Fibroblast of villous mesenchyme (primary cell): ENCODE measurements at places on chromosomes 3 and 15. TPM values are rescaled to one million over a fixed set of nuclear protein-coding genes. Genes with fewer than 3 reads are reported as not detected.

DNA sequence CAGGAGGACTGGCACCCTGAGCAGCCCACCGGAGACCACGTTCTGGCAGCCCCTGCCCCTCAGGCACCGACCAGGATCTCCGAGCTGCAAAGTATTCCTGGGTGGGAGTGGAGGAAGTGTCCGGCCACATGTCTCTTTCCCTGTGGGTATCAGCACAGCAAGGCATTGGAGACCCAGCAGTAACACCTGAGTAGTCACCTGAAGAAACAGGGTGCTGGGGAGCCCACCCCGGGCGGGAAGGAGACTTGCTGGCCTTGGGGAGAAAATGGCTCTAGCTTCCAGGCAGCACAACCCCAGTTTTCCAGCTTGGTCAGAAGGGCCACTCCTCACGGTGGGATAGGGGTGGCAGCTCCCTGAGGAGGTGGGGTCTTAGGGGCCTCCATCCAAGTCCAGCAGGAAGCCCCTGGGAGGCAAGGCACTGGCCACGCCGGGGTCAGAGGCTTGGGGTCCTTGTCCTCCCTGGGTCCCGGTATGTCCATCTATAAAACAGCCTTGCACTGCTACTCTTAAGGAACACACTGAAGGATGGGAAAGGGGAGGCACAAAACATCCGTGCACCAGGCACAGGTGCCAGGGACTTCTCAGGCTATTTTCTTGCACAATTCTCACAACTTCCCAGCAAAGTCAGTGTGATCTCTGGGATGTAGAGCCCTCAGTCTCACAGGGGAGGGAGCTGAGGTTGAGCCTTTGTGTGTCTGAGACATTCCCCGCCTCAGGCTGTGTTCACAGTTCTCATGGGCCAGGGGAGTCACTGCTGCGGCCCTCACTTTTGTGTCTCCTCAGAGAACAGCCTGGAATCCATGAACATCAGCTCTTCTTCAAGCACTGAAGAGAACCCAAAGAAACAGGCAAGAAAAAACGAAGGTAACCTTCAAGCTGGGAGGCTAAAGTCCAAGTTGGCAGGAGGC, 11.9 kb downstream of the CFAP100 start:
- DNase-seq: no peak

DNA sequence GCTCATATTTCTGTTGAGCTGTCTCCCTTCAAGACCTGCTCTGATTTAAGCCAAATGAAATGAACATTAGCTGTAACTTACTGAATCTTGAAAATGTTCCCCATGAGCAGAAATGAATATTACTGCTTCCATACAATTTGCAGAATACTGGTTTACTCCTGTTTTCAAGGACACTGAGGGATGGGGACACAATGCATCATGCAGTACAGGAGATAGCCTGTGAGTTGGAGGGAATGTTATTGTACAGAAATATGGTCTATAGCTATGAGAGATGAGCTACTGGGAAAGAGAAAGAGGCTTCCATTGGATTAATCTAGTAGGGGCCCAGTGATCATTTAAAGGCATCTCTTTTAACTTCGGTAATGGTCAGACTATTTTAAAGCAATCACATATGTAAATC, 798.2 kb downstream of the GRM7 start:
- no peak for DNase-seq

DNA sequence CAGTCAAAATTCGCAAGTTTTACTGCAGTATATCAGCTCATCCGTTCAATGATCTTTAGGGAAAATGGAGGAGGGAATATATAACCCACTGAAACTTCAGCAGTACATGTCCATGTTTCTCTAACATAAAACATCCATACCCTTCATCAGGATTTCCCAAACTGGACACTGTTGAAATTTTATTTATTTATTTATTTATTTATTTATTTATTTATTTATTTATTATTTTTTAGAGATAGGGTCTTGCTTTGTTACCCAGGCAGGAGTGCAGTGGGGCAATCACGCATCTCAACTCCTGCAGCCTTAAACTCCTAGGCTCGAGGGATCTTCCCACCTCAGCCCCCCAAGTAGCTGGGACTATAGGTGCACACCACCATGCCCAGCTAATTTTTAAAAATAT, 14.8 kb upstream of the HLTF start:
- no peak for DNase-seq

DNA sequence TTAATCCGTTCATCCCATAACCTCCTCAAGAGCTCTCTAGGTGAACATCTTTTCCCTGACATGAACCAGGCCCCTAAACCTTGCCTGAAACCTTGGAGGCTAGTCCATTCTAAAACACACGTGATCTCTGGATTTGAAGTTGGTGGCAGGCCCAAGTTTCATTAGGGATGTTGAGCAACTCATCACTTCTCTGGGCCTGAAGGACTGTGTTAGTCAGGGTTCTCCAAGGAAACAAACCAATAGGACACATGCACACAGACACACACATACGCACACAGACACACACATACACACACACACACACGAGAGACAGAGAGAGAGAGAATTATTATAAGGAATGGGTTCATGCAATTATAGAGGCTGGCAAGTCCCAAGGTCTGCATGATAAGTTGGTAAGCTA, 31.9 kb downstream of the ACAN start:
- no peak for DNase-seq

Gene GABRR3
- not detected in 2 replicates for total RNA-seq

DNA sequence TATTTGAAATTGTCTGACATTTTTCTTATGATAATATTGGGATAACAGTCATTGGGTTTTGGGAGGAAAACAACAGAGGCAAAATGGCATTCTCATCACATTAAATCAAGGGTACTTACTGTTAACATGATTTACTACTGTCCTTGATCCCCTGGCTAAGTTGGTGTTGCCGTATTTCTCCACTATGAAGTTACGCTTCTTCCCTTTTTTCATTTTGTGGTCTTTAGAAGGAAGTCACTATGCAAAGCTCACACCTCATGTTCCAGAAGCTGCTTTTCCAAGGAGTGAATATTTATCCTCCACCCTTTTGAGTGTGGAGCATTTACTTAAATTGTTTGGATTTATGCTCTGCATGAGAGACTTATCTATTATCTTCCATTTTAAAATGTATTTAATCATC, 63.7 kb downstream of the ALCAM start:
- DNase-seq: no peak

Gene NEK10
- 1.9 and 6.9 TPM in 2 replicates for total RNA-seq

DNA sequence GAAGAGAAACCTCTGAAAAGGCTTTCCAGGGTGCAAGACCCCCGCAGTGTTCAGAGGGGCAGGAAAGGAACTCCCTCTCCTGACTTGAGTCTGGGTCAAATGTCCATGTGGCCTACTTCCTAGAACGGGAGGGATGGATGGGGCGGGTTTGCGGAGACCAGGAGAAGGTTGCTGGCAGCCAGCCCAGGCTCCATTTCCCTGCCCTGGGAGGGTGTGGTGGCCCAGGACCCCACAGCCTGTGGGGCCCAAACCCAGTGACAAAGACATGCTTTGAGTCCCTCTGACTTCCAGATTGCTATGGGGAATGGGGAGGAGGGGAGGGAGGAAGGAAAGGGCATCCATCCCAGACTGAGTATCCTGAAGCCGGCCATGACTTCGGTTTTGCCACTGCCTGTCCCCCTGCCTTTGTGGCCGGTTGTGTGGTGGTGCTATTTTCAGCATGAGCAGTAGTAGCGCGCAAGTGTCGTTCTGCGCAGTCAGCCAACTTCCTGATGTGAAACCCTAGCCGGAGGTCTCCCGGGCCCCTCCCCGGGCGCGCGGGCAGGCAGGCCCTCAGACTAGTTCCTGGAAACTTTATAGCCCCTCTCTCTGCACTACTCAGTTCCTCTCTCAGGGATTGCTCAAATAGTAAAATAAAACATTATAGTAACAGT, 24.4 kb downstream of the MAGEF1 start:
- DNase-seq: no peak

Gene CASR
- total RNA-seq: not detected in 2 replicates

DNA sequence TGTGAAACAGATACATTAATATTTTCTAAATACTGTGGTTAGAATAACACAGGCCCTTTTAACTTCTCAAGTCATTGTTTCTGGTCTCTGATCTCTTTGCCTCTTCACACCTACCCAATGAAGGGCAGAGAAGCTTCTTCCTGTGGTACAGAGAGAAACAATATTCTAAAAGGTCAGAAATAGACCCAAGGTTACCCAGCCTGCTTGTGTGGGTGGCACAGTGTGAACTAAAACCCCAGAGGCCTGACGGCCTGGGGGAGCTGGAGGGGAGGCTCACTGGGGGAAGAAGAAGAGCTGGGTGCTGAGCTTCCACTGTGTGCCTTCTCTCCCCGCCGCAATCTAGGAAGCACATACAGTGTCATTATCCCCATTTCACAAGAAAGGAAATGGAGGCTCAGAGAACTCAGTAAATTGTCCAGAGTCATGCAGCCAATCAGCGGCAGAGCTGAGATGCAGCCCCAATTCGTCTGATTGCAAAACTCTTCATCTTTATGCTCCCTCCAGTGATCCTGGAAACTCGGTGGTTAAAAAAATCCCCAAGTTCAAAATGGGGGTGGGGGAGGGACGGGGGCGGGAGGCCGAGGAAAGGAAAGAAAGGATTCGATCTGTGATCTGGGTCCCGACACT, 64.1 kb upstream of the HEG1 start:
- DNase-seq: peak; percentile 79

Gene ATP13A5
- total RNA-seq: not detected in 2 replicates

- no peak for DNase-seq
These were observed 48.4 kb downstream of the C3orf38 start for GRCh38 chr3:88198121-88198520.

Gene MINAR1
- 1.3 and 2.3 TPM in 2 replicates for total RNA-seq

- DNase-seq: no peak
These were observed 629.2 kb downstream of the OTOL1 start for GRCh38 chr3:162125790-162126189.

- DNase-seq: peak; percentile 89
These were observed 1.5 kb downstream of the GPR87 start for GRCh38 chr3:151315136-151315535.

Gene MESP2
- total RNA-seq: 0.32 and 0.43 TPM in 2 replicates

Gene NAALADL2
- 13.4 and 16.4 TPM in 2 replicates for total RNA-seq

Gene IL20RB
- 1.6 and 2.2 TPM in 2 replicates for total RNA-seq

Gene CHST13
- total RNA-seq: not detected in 2 replicates

Gene GP9
- not detected in 2 replicates for total RNA-seq

GRCh38 chr3:191328383-191328961, 722 bp upstream of the CCDC50 start:
- DNase-seq: no peak

Gene GUCA1C
- not detected in 2 replicates for total RNA-seq

DNA sequence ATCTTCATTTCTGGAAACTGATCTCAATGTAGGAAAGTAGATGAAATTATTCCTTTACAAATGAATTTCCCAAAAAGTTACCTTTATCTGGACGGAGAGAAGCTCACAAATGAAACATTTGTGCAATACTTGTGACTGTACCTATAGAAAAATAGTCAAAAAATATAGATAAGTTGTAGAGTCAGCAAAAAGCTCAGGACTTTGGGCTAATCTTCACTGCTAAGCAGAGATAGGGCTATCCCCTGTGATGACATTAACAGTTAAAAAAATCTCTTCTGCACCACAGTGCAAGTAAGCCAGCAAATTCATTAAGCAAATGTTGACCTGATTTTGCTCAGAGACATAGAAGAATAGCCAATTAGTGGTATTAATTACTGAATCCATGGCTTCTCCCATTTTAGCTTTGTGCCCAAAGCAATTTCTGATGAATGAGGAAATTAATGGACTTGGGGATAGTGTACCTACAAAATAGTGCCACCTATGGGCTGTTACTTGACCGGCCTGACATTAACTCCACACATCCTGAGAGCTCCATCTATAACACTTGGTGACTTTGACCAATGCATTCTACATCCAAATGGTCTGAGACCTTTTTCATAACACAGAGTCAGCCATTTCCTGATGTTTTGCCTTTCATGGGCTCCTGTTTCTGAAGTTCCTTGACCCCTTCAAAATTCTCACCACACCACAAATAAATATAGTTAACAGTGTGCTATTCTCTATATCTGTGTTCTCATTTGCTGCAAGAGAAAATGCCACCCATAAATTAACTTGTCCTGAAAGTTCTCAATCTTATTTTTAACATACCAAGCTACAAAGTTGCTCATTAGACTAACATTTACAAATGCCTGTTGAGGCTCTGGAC, 105.0 kb downstream of the SSR3 start:
- peak; percentile 40 for DNase-seq

Gene DUOXA2
- total RNA-seq: not detected in 2 replicates

- DNase-seq: peak; percentile 22
These were observed 69.7 kb upstream of the LINGO1 start for GRCh38 chr15:77702211-77702957.
